Endothelial cell of umbilical vein (primary cell): ENCODE measurements at places on chromosomes 5 and 9.
A peak's percentile ranks its signal among the peaks of the same experiment; 100 is the strongest.

DNA sequence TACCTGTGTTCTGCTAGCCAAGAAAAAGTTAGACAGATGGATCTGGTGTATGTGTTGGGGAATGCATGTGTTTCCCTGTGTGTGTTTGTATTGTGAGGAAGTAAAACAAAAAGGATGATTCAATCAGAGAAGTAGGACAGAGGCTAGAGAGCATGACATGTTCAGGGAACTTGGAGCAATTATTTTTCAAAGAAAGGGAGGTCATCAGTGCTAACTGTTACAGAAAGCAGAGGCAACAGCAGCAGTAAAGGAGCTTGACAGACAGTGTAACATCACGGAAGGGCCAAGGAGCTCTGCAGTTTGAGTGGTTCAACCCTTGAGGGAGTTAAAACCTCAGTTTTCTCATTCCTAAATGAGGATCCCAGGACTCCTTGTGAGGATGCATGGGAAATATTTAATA lies 13.2 kb downstream of the SPINK1 start:
- H3K27me3 ChIP-seq: peaks cover 4% of the 10 kb centered on the region
- no peak overlapping the region for H3K4me3 ChIP-seq
- DNase-seq: no peak
- no peak overlapping the region for H3K27ac ChIP-seq
- H3K4me1 ChIP-seq: no peaks in the 10 kb centered on the region

DNA sequence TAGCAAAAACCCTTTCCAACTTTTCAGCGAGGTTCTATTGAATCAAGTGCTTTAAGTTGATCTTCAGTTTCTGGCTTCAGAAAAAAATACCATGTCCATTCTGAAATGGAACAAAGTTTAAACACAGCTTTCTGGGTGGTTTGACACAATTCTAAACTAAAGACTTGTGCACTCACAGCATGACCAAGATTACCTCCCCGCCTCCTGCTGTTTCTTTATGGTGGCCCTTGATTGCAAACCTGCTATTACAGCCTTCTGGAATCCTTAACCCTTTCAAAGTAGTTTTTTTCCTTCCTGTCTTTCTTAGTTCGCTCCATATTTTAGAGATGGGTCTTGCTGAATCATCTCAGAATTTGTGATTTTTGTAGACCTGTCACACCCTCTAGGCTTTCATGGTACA lies 135.9 kb upstream of the FBN2 start:
- H3K4me1 ChIP-seq: no peaks in the 10 kb centered on the region
- H3K27ac ChIP-seq: no peak overlapping the region
- no peak for DNase-seq
- no peak overlapping the region for H3K4me3 ChIP-seq
- no peaks in the 10 kb centered on the region for H3K27me3 ChIP-seq

DNA sequence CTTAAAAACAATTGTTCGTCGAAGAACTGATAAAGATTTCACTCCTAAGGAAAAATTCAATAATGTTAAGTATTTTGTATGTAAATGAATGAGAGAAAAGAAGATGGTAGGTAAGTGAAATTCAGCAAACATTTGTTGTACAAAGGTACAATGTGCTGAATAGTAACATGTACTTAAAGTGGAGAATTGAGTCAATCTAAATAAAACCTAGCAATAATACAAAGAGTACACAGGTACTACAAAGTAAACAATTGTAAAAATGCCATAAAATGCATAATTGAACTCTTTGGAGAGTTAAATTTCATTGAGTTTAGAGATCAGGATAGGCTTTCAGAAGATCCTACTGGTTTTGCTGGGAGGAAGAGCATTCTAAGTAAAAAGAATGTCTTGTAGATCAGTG lies 82.9 kb downstream of the ERBIN start:
- H3K4me3 ChIP-seq: no peak overlapping the region
- peaks cover 3% of the 10 kb centered on the region for H3K36me3 ChIP-seq
- H3K27ac ChIP-seq: no peak overlapping the region
- H3K27me3 ChIP-seq: no peaks in the 10 kb centered on the region

DNA sequence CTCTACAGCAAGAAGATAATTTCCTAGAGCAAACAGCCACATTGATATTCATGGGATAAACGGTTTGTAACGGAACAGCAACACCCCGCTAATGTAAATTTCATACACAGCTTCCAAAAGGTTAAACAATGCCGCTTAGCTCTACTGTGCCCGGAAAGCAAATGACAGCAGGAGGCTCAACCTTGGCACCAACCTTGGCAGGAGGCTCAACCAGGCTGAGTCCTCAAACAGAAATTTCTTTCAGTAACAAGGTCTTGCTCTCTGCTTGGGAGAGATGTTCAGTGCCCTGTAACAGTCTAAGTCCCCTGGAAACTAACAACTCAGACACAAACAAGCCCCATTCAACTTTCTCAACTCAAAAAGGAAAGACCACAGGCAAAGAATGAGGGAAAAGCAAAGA lies 11.1 kb upstream of the PPP1R2B start:
- no peak overlapping the region for H3K27ac ChIP-seq
- H3K4me3 ChIP-seq: no peak overlapping the region
- H3K27me3 ChIP-seq: no peaks in the 10 kb centered on the region
- H3K36me3 ChIP-seq: no peaks in the 10 kb centered on the region
- H3K4me1 ChIP-seq: no peaks in the 10 kb centered on the region

DNA sequence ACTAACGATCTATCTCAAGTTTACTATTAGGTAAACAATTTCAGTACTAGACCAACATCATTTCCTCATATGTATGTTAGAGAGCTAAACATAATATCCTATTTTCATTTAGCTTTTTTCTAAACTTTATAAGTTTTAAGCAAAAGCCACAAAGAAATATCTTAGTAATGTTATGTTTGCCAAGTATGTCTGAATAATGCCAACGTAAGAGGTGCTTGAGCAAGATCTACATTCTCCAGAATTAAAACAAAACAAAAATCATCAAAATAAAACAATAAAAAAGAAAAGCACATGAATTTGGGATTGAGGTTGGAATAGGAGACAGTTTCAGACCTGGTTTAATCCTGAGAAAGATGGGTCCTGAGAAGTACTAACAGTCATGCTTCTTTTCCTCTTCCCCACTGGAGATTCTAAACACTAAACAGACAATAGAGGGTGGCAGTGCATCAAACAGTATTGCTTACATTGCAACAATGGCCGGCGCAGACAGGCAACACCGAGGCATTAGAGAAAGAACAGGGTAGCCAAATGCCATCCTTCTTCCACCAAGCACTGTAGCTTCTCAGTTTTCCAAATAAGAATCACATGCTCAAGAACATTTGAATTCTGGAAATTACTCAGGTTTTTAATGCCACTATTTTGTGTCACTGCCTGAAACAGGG lies 33.6 kb downstream of the CSNK1A1 start:
- peaks cover 18% of the 10 kb centered on the region for H3K36me3 ChIP-seq
- H3K27me3 ChIP-seq: no peaks in the 10 kb centered on the region
- H3K4me1 ChIP-seq: peaks cover 28% of the 10 kb centered on the region
- DNase-seq: peak; percentile 22
- H3K4me3 ChIP-seq: no peak overlapping the region
- H3K27ac ChIP-seq: no peak overlapping the region

DNA sequence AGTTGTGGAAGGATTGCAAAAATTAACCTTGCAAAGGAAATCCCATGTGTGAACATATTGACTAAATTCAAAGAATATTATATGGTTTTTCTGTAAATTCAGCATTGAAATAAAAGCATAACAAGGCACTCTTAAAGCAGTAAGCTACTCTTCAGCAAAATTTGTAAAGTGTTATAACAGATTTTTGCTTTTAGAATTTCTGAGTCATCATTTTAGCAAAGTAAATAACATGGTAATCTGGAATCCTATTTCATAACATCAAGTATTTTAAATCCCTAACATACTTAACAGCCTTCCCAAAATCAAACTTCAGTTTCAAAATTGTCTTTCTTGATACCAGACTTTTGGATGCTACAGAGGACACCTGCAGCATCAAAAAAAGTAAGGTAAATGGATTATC lies 436.0 kb upstream of the CDH9 start:
- H3K27ac ChIP-seq: no peak overlapping the region
- H3K36me3 ChIP-seq: no peaks in the 10 kb centered on the region
- H3K4me3 ChIP-seq: no peak overlapping the region
- H3K4me1 ChIP-seq: no peaks in the 10 kb centered on the region
- DNase-seq: no peak

DNA sequence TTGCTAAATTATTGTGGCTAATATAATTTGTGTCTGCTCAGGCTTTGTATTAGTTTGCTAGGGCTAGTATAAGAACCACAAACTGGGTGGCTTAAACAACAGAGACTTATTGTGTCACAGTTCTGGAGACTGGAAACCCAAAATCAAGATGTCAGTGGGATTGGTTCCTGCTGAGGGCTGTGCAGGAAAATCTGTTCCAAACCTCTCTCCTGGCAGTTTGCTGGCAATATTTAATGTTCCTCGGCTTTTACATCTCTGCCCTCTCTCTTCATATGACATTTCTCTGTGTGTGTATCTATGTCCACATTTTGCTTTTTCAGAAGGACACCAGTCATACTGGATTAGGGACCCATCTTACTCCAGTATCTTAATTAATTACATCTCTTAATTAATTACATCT lies 498.8 kb upstream of the CD180 start:
- no peak overlapping the region for H3K27ac ChIP-seq
- H3K27me3 ChIP-seq: no peaks in the 10 kb centered on the region
- H3K36me3 ChIP-seq: no peaks in the 10 kb centered on the region
- no peak overlapping the region for H3K4me3 ChIP-seq
- no peak for DNase-seq
- no peaks in the 10 kb centered on the region for H3K4me1 ChIP-seq

GRCh38 chr9:111038331-111039230 lies at the start of gene LPAR1:
LPAR1 (minus strand) TSS chr9:111038470; CDS start chr9:110972117, 66,353 bp downstream.
- H3K27ac ChIP-seq: no peak within 1 kb of the TSS
- H3K4me3 ChIP-seq: peak within 1 kb of the TSS; percentile 54
- no peaks in the 10 kb centered on the region for H3K36me3 ChIP-seq
- H3K27me3 ChIP-seq: peaks cover 28% of the 10 kb centered on the region
- DNase-seq: no peak

GRCh38 chr5:159605585-159605984 lies 275.3 kb upstream of the IL12B start:
- DNase-seq: no peak
- no peak overlapping the region for H3K4me3 ChIP-seq
- H3K27ac ChIP-seq: no peak overlapping the region
- H3K4me1 ChIP-seq: no peaks in the 10 kb centered on the region

DNA sequence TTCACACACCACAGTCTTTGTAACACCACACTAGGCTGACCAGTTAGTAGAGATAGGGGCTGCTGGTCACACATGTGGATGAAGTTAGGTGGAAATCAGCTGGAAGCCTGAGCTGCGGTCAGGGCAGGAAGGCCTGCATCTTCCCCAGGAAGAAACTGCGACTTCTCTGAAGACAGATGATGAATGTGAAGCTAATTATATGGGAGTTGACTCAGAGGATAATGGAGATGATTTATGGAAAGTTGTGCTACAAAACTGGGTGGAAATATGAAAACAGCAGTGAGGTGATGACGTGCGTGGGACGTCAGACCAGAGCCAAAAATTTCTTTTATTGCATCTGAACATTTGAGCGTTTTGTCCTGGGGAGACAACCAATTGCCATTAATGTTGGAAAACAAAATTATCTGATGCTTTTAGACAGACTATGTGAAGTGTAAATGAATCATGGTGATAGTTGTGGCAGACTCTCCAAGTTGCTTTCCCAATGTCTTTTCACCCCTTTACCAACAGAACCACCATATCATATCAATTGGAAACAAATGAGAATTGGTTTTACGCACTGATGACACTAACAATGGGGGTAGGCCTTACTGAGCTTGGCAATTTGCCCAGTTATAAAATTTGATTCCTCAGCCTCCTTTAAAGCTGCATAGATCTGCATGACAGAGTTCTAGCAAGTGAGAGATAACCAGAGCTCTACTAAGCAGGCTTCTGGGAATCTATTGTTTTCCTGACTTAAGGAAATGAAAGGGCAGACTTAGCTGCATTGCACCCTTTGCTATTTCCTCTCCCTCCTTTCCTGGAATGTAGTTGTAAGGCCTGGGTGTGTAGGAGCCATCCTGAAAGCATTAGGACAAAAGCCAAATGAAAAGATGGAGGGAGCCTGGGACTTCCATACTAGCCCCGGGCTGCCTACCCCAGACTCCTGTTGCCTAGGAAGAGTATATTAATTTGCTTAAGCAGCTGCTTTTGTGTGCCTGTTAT lies 84.0 kb downstream of the RAB3C start:
- peak; percentile 95 for DNase-seq
- H3K27me3 ChIP-seq: no peaks in the 10 kb centered on the region
- no peak overlapping the region for H3K4me3 ChIP-seq
- H3K36me3 ChIP-seq: no peaks in the 10 kb centered on the region
- peak overlapping the region; percentile 90 for H3K27ac ChIP-seq

DNA sequence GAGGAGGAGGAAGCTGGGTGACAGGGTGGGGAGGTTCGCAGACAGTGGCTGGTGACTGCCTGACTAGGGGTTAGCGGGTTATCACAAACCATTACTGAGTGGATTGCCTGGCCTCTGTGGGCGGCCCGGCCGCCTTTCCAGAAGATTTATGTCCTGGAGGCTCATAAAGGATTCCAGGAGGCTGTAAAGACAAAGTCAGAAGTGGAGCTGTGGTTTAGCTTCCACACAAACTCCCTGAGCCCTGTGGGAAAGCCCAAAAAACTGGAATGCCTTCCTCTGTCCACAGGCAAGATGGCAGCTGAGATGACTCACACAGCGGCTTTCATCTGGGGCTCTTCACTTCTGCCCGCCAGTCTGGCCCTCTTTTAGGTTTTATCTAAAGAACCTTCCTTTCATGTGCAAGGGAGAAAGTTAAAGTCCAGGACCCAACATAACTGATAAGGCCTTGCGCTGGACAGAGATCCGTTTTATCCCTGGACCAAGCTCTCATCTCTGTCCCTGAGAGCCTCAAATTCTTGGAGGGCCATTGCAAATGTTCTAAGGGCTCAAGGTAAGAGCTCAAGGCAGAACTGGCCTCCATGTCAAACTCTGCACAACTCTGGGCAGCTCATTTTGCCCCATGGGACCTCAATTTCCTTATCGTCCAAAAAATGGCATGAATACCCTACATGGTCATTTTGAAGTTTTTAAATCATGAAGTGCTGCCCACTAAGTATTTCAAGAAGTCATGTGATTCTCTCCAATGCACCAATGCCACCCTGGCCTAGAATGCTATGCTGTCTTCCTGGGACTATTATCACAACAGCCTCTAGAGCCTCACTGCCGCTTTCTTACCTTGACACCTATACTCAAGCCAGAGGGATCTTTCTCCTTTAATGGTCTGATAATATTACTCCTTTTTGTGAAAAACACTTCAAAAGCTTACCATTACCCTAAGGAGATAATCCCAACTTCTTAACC lies 249.4 kb upstream of the TRIM32 start:
- no peaks in the 10 kb centered on the region for H3K36me3 ChIP-seq
- no peaks in the 10 kb centered on the region for H3K4me1 ChIP-seq
- H3K27me3 ChIP-seq: no peaks in the 10 kb centered on the region
- no peak overlapping the region for H3K27ac ChIP-seq
- no peak overlapping the region for H3K4me3 ChIP-seq
- DNase-seq: no peak
